ENCODE measurements at places on chromosomes 3 and 15.

GRCh38 chr15:60932051-60932915 is 296.8 kb downstream of the RORA start:
- DNase-seq = no peak

DNA sequence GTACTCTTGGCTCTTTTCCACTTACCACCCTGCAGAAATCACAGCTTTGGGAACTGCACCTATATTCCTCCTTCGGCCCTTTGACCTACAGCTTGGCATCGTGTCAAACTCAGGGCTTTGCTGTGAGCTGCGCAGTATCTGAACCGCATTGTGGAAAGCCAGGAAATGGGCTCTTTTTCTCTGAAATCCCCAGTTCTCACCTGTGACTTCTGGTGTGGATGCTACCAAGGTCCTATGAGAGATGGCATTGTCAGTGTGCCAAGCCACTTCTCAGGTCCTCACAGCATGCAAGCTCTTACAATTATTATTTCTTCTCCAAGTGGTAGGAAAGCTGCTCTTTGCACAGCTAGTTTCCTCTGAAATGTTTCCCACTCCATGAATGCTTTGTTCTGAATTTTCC is 450.6 kb upstream of the TBL1XR1 start:
- DNase-seq = no peak

DNA sequence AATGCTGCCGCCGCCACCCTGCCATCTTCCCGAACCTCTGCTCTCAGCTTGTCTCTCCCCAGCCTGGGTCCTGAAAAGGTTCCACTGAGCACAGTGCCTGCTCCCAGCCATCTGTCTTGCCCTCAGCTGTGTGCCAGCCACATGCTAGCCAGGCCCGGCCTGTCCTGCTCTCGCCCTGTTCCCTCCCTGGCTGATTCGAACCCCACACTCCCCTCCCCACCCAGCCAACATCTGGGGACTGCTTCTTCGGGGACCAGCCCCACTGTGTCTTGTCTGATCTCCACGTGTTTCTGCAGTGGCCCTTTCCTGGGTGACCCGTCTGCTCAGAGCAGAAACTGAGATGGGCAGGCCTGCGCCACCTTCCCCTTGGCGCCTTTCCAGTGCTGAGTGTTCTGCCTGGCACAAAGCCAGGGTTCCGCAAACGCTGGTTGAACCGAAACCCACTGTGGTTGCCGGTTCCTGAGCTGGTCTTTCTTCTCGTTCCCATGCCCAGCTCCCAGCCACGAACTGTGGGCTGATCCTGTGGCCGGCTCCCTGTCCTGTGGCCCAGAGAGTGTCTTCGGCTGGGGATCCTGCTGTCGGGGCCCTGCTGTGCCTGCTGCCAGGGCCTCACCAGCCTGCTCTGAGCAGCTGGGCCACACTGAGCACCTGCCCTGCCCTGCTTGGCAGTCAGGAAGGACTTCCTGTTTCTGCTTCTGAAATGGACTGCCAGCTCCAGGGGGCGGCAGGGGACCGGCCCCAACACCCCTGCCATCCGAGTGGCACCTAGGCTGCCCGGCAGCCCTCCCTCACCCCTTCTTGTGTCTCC is 62.7 kb upstream of the KLF13 start:
- DNase-seq = no peak

GRCh38 chr15:98878172-98878571 is 129.4 kb downstream of the PGPEP1L start:
- DNase-seq = no peak
